ENCODE measurements at places on chromosomes 6 and 20.

- peak; percentile 48 for DNase-seq
These were observed 47.4 kb upstream of the FAM83D start for GRCh38 chr20:38878866-38879265.

GRCh38 chr6:53504512-53504911 lies 40.4 kb downstream of the GCLC start:
- DNase-seq, result no peak

GRCh38 chr20:15834857-15835256 lies 738.4 kb downstream of the KIF16B start:
- no peak for DNase-seq

DNA sequence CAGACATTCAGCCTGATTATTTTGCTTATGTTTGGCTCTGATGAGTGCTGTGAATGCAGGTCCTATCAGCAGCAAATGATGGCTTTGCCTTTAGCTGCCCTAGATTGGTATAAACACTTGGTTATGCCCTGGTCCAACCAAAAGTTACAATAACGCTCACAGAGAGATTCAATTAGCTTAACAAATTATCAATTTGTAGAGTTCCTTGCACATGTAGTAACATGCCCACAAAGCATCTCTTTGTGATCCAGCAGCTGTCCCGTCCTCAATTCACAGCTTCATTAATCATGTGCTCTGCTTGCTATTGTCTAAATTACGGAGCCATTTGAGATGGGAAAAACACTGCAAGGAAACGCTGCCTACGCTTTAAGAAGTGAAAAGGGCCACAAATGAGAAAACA lies 457.9 kb downstream of the HDGFL1 start:
- no peak for DNase-seq

DNA sequence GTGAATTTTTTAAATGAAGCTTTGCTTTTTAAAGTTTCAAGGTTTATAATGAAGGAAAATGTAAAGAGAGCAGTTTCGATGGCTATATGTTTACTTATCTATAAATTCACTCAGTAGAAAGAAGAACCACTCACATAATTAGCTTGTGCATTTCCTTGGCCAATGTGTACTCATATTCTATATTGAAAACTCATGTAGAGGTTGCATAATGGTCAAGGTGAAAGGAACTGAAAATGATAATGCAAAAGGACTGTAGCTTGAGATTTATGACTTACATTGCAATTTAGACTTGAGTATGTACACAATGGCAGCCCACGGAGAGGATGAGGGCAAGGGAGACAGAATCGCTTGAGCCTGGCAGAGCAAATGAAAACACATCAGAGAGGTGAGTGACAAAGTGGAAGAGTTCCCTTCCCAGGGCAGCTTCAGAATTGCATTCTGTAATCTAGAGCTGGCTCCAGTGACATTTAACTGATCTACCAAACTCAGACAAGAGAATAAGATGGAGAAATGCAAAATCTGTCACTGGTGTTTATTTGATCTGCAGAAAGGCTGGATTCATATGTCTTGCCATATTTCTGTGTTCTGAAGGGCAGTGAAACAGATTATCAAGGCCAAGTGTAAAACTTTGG lies 191.8 kb downstream of the TMEM200A start:
- no peak for DNase-seq

GRCh38 chr6:114740547-114740946 lies 397.7 kb upstream of the HS3ST5 start:
- DNase-seq, result no peak

DNA sequence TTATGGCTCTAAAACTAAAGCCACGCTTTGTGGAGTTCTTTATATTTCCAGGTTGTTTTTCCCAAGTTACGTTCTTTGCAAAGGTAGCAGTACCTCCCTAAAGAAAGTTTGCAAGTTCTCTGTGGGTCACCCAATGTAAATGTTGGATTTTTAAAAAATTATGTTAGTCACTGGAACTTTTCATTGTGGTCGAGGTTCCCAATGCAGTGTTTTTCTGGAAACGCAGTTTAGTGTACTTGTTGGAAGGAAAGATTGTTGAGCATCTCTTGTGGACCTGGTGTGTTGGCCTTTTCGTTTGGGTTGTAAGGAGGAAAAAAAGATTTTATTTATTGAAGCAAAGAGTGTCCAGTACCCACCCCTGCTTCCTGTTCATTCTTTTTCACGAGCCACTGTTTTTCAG lies 1.4 kb downstream of the TOP1 start:
- no peak for DNase-seq

DNA sequence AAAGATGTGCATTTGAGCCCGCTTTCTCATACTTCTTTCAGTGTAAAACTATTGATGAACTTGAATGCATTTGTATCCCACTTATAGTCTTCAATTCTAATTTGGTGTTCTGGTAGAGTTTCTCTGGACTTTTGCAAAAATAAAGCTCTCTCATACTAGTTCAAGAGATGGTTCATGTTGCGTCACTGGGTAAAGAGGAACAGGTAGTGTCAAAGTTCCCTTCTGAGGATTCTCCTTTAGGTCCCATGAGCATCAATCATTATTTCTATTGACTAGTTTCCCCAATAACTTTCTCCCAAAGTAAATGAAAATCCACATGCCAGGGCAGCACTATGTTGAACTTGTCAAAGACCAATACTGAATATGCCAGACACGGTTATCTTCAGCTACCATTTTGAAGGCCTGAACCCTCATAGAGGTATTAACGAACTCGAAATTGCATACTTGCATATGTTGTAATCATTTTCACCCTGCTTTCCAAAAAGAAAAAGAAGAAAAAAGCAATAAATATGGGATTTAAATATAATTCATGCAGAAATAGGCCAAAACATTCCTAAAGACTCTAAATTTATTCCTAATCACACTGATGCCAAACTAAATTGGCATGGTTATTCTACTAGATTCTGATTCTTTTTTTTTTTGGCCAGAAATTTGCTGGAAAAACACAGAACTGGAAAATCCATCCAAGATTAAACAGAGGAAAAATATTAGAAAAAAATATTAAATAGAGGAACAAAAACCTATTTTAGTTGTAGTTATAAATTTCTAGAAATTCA lies 84.5 kb downstream of the SGK1 start:
- no peak for DNase-seq

DNA sequence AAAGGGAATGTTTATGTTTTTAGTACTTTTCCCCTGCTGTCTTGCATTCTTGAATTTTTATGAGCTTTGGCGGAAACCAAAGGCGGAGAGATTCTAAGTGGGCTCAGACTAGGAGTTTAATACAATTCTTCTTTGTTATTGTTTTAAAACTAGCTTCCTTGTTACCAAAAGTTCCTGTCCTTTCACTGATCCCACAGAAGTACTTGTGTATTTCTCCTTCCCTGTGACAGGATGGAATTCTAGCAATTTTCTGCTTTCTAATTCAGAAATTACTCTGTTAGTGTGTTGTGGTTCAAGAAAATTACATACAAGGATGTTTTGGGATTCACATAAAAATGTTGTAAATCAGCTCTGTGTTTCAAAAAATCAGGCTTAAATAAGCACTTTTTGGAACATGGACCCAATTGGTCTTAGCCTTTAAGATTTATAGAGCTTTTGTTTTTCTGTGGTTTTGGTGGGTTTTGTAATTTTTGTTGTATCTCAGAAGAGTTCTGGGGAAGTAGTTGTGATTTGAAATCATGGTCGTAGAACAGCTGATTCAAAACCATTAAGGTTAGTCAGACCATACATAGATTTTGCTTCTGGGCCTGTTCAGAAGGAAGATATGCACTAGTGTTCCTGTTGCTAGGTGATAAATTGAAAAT lies 17.6 kb upstream of the CTAGE9 start:
- no peak for DNase-seq

GRCh38 chr6:121652223-121652622 lies 216.8 kb downstream of the GJA1 start:
- no peak for DNase-seq

DNA sequence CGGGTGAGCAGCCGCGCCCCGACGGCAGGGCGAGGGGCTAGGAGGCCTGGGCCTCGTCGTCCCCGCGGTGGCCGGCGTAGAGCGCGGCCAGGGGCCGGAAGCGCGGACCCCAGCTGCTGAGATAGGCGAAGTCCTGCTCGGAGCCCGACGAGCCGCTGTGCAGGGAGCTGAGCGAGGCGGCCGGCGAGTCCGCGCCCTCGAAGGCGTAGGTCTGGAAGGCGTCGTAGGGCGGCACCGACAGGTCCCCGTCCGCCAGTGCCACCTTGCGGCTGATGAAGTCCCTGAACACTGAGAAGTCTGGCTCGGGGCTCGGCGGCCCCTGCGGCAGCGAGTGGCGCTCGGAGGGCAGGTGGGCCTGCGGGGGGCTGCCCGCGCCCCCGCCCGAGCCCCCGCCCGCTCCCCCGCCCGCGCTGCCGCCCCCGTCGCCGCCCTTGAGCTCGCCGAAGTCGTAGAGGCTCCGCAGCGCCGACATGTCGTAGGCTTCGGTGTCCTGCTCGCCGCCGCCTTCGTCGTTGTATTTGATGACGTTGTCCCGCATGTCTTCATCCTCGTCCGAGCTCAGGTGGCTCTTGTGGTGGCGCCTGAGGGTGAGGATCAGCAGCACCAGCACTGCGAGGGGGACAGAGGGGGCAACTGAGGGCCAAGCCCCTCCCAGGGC lies 56.5 kb downstream of the CD40 start:
- peak; percentile 84 for DNase-seq

- DNase-seq, result peak; percentile 32
These were observed 445 bp downstream of the RAB32 start for GRCh38 chr6:146543940-146544615.

DNA sequence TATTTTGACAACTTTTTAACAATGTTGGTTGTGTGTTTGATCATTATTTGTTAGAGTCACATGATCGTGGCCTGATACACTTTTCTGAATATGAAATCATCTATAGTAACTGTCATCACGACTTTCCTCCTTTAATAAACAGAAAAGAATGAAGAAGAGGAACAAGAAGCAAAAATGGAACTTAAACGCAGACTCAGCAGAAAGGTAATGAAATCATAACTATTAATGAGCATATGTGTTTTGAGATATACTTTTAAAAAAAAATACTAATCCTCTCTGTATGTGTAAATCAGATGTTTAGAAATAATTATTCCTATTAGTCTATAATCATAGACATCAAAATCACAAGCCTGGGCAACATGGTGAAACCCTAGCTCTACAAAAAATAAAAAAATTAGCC lies 60.1 kb upstream of the LTV1 start:
- DNase-seq, result no peak

GRCh38 chr6:133456944-133457343 lies 215.8 kb downstream of the EYA4 start:
- no peak for DNase-seq

GRCh38 chr20:8368670-8369069 lies 236.6 kb downstream of the PLCB1 start:
- no peak for DNase-seq

- DNase-seq, result no peak
These were observed 151.9 kb downstream of the CDKAL1 start for GRCh38 chr6:20686142-20686541.

DNA sequence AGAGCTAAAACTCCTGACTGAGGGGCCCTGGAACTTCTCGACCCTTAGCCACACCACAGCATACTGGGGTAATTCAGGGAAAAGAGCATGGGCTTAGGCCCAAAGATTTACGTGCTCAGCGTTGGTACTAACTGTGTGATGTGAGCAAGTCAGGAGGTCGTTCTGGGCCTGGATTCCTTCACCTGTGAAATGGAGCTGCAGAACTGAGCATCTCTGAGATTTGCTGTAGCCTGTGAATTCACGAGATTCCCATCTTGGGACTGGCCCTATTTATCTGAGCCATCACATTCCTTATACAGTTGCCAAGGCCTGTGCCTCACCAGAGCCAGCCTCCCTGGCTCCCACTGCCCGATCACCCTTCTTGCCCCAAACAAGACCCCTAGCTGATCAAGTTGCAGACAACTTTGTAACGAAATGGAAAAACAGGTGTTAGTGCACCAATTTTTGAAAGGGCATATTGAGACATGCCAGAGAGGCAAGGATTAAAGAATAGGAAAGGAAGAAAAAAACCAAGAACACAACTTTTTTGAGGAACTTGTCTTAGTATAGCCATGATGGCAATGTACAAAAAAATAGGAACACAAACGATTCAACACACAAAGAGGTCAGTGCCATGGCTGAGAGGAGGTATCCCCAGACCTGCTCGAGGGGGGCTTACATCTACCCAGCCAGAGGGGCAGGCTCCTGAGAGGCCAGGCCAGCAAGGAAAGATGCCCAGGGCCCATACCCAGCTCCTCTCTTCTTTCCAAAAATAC lies 323.0 kb upstream of the JARID2 start:
- no peak for DNase-seq

- DNase-seq, result peak; percentile 47
These were observed 21.4 kb upstream of the PREP start for GRCh38 chr6:105424175-105424783.

DNA sequence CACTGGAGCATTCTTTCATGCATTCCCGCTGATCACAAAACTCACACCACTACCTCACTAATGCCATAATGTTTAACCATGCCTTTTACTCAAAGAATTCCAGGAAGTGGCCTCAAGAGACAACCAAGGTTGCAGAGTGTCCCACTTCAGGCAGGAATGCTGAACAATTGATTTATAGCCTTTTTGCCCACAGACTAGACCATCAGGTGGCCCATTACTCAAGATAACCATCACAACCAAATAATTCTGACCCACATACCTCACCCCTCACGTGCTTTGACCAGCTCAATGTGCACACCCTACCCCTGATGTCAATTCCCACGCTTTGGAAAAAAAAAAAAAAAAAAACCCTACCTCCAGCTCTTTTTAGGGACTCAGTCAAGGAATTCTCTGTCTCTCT lies 220.6 kb upstream of the UFL1 start:
- DNase-seq, result no peak

DNA sequence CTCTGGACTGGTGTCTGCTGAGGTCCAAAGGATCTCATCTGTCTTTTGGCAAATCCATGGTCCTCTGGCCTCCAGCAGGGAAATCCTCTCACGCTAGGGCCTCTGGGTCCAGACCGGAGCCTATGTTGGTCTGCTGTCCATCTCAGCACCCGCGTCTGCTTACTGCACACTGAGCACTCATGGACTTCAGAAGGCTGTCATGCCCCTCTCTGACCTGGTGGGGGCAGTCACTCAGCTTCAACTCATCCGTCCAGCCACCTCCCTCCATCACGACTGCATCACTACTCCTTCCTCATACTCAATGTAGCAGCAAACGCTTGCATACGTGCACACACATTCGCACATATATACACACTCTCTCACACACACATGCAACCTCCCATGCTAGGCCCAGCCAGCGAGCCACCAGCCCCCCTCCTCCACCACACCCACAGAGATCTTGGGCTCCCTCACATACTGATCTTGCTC lies 33.3 kb downstream of the GABRR2 start:
- peak; percentile 68 for DNase-seq

GRCh38 chr6:4380881-4381281 lies 245.5 kb upstream of the ECI2 start:
- DNase-seq, result no peak

- DNase-seq, result no peak
These were observed 83.4 kb downstream of the RSPH3 start for GRCh38 chr6:158916617-158917016.

GRCh38 chr6:155080881-155081845 lies 86.0 kb downstream of the TIAM2 start:
- DNase-seq, result no peak

GRCh38 chr6:150588888-150589499 lies 10.7 kb upstream of the PLEKHG1 start:
- no peak for DNase-seq

Measured in AG08396 (cell line).